CD4-positive, alpha-beta memory T cell (primary cell): ENCODE measurements at places on chromosomes 7 and 10. TPM values are rescaled to one million over a fixed set of nuclear protein-coding genes. Genes with fewer than 3 reads are reported as not detected.

- DNase-seq, result no peak
These were observed 29.3 kb upstream of the OSBPL3 start for GRCh38 chr7:25009257-25009656.

DNA sequence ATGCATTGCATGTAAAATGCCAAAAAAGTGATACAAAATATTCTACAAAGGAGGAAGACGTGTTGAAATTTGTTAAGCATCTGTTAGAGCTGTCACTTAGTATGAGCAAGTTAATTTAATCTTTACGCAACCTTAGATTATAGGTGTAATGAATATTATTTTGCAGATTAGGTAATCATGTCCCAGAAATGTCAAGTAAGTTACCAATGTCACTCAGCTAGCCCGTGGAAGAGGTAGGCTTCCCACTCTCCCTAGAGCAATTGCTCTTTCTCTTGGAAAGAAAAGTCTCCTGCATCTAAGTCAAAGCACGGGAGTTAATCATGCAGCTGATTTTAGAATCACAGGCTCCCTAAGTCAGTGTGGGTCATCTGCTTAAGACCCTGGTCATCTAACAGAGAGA, 830.4 kb upstream of the IGFBP3 start:
- no peak for DNase-seq

GRCh38 chr10:32348297-32349198, 1.6 kb upstream of the EPC1 start:
- no peak for DNase-seq

CPN1 gene
- total RNA-seq, result not detected

DNA sequence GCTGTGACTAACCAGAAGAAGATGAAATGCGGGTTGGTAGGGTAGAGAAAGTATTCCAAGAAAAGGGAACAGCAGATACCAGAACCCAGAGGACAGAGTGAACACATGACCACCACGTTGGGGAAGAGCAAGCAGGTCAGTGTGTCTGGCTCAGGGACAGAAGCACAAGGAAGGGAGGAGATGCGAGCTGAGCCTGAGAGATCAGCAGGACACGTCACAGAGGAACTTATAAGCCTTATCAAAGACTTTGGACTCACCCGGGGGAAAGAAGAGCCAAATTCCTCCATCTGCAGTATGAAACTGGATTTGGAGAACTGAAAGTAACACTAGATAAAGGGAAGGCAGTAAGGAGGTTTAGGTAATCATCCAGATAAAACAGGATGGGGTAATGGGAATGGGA, 232.1 kb upstream of the NPVF start:
- DNase-seq, result no peak

DNA sequence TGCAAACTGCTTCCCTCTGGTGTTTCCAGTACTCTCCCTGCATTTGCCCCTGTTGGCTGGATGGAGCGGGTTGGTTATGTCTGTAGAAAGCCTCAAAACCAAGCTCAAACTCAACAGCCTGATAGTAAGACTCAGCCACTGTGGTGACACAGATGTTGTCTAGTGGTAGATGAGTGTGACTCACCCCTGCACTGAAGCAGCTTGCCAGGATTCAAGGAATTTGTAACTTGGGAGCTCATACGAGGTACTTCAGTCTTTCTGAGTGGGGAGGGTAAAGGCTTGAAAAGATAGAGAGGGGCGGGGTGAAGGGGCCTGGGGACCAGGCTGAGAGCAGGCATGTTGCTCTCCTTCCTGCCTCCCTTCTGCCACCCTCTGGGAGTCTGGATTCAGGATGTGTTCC, 22.9 kb upstream of the AQP1 start:
- no peak for DNase-seq

DNA sequence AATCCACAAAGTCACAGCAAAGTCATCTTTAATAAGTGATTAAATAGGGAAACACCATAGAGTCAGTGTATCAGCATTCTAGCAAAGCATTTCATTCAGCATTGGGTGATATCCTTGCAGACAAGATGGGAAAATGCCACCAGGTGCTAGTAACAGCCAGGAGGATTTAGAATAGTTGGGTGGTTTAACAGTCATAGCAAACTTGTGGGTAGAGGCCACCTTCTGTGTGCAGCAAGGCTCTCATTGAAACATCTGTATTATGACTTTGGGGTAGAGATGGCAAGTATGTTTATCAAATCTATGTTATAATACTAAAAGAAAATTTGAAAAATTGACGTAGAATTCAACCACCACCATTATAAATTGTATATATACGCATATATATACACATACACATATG, 26.4 kb upstream of the ADO start:
- DNase-seq, result no peak

CCDC146 gene
- total RNA-seq, result 16.0 TPM

GRCh38 chr7:77888998-77889397, 90.4 kb downstream of the PHTF2 start:
- no peak for DNase-seq

C10orf62 gene
- not detected for total RNA-seq

- no peak for DNase-seq
These were observed 8.1 kb downstream of the DENND10 start for GRCh38 chr10:119112056-119112455.

GRCh38 chr7:81469153-81469868, 300.5 kb downstream of the HGF start:
- DNase-seq, result no peak

AS3MT gene
- 2.3 TPM for total RNA-seq
